ENCODE measurements at places on chromosomes 7 and 10.
A peak's percentile ranks its signal among the peaks of the same experiment; 100 is the strongest.

GRCh38 chr7:37901890-37902524 lies 14.6 kb downstream of the SFRP4 start:
- no peak overlapping the region for H3K4me3 ChIP-seq
- H3K36me3 ChIP-seq: no peaks in the 10 kb centered on the region
- no peak overlapping the region for H3K27ac ChIP-seq
- peaks cover 42% of the 10 kb centered on the region for H3K27me3 ChIP-seq

- no peaks in the 10 kb centered on the region for H3K36me3 ChIP-seq
- no peaks in the 10 kb centered on the region for H3K4me1 ChIP-seq
- H3K4me3 ChIP-seq: no peak overlapping the region
- H3K27me3 ChIP-seq: no peaks in the 10 kb centered on the region
- H3K27ac ChIP-seq: no peak overlapping the region
- DNase-seq: no peak
These were observed 39.6 kb downstream of the ENTPD1 start for GRCh38 chr10:95795602-95796001.

DNA sequence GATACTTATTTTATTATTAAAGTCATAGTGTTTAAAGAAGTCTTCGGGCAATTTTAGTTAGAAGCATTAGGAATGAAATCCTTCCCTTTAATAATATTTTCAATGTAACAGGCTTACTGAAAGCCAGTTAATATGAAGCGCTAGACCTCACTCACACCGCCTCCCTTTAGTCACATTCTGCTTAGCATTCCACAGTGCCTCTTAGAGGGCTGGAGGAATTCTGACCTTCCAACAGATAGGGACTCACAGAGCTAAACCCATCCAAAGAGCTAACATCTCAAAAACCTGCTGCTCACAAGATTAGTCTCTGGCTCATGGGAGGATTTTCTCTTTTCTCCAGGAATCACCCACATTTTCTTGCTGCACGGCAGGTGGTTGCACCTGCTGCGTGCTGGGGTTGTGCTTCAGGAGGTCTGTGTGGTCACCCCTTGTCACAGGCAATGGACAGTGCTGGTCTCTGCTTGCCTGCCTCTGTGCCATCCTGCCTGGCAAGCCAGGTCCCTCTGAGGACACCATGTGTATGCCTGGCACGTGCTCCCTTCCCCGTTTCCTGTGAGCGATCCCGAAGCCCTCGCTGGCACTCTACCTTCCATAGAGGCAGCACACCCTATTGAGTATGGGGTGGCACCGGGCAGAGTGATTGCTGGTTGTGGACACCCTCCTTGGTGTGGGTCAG lies 91.8 kb downstream of the KLF6 start:
- no peak for DNase-seq
- peaks cover 6% of the 10 kb centered on the region for H3K4me1 ChIP-seq
- H3K27me3 ChIP-seq: no peaks in the 10 kb centered on the region
- no peak overlapping the region for H3K27ac ChIP-seq
- no peak overlapping the region for H3K4me3 ChIP-seq

- no peak for DNase-seq
- H3K27ac ChIP-seq: no peak overlapping the region
- H3K4me1 ChIP-seq: peaks cover 10% of the 10 kb centered on the region
- no peak overlapping the region for H3K4me3 ChIP-seq
- H3K36me3 ChIP-seq: no peaks in the 10 kb centered on the region
These were observed 123.1 kb downstream of the MBL2 start for GRCh38 chr10:52649511-52649910.

GRCh38 chr7:141842904-141843303 lies 1.6 kb upstream of the PRSS37 start:
- H3K27ac ChIP-seq: no peak overlapping the region
- no peak for DNase-seq
- no peak overlapping the region for H3K4me3 ChIP-seq
- no peaks in the 10 kb centered on the region for H3K4me1 ChIP-seq
- H3K36me3 ChIP-seq: peaks cover 4% of the 10 kb centered on the region
- no peaks in the 10 kb centered on the region for H3K27me3 ChIP-seq

DNA sequence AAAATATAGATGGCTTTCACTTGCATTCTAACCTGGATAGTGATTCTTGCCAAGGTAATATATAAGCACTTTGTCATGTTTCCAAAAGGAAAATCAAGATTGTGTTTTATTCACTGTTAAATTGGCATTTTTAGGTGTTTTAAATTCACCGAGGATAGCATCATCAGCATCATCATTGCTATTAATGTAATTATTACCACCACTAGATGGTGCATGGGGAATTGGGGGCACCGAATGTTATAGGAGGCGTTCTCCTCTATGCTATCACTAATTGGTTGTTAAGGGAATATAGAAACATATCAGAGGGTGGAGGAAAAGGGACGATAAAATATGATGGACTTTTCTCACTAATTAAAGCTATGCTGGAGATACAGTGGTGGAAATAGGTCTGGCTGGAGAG lies 95.5 kb downstream of the CELF2 start:
- no peaks in the 10 kb centered on the region for H3K4me1 ChIP-seq
- DNase-seq: no peak
- no peaks in the 10 kb centered on the region for H3K27me3 ChIP-seq
- no peak overlapping the region for H3K27ac ChIP-seq
- H3K36me3 ChIP-seq: no peaks in the 10 kb centered on the region

DNA sequence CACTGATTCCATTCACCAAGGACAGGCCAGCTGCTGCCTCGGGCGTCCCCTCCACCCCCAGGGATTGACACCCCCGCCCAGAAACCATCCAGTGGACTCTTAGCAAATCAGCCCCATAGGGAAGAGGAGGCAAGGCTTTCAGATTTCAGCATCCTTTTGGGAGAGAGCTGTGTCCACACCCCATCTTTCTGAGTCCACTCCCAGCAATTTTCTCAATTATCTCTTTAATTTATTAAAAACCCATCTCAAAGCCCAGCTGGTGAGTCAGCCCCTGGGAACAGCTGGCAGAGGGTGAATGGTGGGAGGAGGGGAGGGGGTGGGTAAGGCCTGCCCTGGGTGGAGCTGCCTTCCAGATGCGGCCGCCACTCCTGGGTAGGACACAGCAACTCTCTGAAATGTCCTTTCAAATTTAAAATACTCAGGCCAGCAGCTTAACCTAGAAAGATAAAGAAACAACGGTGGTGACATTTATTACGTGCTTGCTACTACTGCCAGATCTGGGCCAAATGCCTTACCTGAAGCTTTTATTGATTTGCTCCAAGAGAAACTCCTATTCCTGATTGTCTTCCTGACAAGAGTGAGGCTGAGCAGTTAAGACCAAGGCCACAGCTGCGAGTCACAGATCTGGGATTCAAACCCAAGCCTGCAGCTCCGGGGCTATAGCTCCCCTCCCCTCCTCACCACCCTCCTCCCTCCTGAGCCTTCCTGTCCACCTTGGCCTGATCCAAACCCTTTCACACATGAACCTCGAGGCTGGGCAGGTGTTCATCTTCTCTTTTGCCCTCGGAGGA lies 120.4 kb downstream of the RGS10 start:
- H3K4me3 ChIP-seq: no peak overlapping the region
- H3K27ac ChIP-seq: no peak overlapping the region
- H3K27me3 ChIP-seq: no peaks in the 10 kb centered on the region
- DNase-seq: no peak
- no peaks in the 10 kb centered on the region for H3K4me1 ChIP-seq

DNA sequence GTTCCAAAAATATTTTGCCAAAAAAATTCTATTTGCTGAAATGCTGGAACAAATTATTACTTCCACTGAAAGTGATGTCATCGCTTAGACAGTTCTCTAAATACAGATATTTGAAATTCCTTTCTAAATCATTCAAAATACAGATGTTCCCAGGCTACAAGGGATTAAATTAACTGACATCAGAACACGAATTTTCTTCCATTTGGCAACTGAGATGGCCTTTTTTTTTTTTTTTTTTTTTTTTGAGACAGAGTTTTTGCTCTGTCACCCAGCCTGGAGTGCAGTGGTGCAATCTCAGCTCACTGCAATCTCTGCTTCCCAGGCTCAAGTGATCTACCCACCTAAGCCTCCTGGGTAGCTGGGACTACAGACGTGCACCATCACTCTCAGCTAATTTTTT lies 57.0 kb downstream of the P4HA1 start:
- H3K36me3 ChIP-seq: peaks cover 36% of the 10 kb centered on the region
- H3K4me1 ChIP-seq: peaks cover 16% of the 10 kb centered on the region
- H3K27ac ChIP-seq: no peak overlapping the region
- no peak overlapping the region for H3K4me3 ChIP-seq
- peak; percentile 13 for DNase-seq
- no peaks in the 10 kb centered on the region for H3K27me3 ChIP-seq

GRCh38 chr7:80318081-80318480 lies 183.4 kb downstream of the GNAI1 start:
- H3K4me3 ChIP-seq: no peak overlapping the region
- DNase-seq: no peak
- no peak overlapping the region for H3K27ac ChIP-seq
- peaks cover 12% of the 10 kb centered on the region for H3K36me3 ChIP-seq
- no peaks in the 10 kb centered on the region for H3K27me3 ChIP-seq

- no peaks in the 10 kb centered on the region for H3K27me3 ChIP-seq
- H3K4me3 ChIP-seq: no peak overlapping the region
- no peaks in the 10 kb centered on the region for H3K36me3 ChIP-seq
These were observed 51.2 kb downstream of the ARL4A start for GRCh38 chr7:12738665-12739064.

Measured in MCF 10A (cell line).